ENCODE measurements at places on chromosomes 4 and X. TPM values are rescaled to one million over a fixed set of nuclear protein-coding genes. Genes with fewer than 3 reads are reported as not detected.
A peak's percentile ranks its signal among the peaks of the same experiment; 100 is the strongest.

DNA sequence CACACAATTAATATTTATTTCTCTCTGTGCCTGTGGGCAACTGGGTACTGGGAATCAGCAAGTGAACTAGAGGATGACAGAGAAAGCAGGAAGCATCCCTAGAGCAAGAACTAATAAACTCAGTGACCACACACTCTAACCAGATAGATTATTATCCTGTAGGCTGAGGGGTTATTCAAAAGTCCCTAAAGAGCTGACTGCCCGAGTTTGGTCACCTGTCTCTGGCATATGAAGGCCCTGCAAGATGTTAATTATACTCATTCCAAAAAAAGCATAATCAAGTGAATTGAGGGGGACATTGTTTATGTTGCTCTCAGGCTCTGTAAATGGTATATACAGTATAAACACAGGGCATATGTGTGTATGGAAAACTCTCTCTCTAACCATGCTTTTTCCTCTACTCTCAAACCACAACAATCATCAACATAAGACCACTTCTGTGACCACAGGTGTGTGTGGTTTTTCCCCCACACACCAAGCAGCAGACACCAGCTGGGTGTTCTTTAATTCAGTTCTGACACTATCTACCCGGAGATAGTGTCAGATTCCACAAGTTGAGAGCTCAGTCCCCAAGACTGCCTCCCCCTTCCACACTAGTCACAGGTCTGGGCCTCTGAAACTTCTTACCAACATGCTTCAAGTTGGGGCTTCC, 6.2 kb upstream of the HPSE start:
- H3K27me3 ChIP-seq, result no peaks in the 10 kb centered on the region
- H3K4me3 ChIP-seq, result no peak overlapping the region
- DNase-seq, result peak; percentile 50
- H3K4me1 ChIP-seq, result peaks cover 14% of the 10 kb centered on the region
- no peaks in the 10 kb centered on the region for H3K36me3 ChIP-seq

GRCh38 chrX:97167333-97167732, 283.6 kb downstream of the RPA4 start:
- no peak overlapping the region for H3K27ac ChIP-seq
- H3K27me3 ChIP-seq, result no peaks in the 10 kb centered on the region
- H3K4me1 ChIP-seq, result no peaks in the 10 kb centered on the region
- no peaks in the 10 kb centered on the region for H3K36me3 ChIP-seq
- H3K4me3 ChIP-seq, result no peak overlapping the region

GRCh38 chr4:147052361-147052760, 106.7 kb upstream of the TTC29 start:
- peaks cover 4% of the 10 kb centered on the region for H3K27me3 ChIP-seq
- no peak overlapping the region for H3K4me3 ChIP-seq
- no peak for DNase-seq

- H3K27me3 ChIP-seq, result no peaks in the 10 kb centered on the region
- H3K27ac ChIP-seq, result no peak overlapping the region
- DNase-seq, result no peak
- H3K4me3 ChIP-seq, result no peak overlapping the region
Observed at GRCh38 chr4:79330720-79331119, 4.9 kb upstream of the NAA11 start.

DNA sequence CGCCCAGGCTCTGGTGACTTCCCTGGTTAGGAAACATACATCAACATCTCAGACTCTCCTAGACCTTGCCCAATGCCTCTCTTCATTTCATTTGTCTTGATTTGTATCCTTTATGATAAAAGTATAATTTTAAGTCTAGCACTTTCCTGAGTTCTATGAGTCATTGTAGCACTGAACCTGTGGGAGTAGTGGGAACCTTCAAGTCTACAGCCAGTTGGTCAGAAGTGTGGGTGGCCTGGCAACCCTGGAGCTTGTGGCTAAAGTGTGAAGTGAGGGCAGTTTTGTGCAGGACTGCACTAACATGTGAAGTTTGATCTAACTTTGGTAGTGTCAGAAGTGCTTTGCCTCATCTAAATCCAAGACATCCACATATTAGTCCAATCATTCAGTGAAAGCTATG, 259.3 kb upstream of the IGFBP7 start:
- no peak overlapping the region for H3K4me3 ChIP-seq
- no peaks in the 10 kb centered on the region for H3K27me3 ChIP-seq
- no peaks in the 10 kb centered on the region for H3K36me3 ChIP-seq

DNA sequence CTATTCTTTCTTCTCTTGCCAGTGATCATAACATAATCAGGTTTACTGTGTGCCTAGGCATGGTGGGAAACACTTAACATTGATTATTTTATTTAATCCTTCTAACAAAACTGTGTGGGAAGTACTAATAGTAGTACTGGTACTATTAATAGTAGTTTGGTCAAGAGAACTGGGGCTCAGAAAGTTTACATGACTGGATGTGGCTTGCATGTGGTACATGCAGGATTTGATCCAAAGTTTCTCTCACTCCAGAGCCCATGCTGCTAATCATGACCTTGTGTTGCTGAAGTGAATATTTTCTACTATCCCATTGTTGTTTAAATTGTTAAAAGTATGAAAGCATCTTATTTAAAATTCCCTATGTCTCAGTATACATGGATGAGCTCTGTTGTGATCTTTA, 78.4 kb downstream of the TMEM164 start:
- no peak overlapping the region for H3K27ac ChIP-seq
- no peaks in the 10 kb centered on the region for H3K36me3 ChIP-seq
- no peaks in the 10 kb centered on the region for H3K27me3 ChIP-seq
- no peak overlapping the region for H3K4me3 ChIP-seq
- H3K4me1 ChIP-seq, result no peaks in the 10 kb centered on the region

The ASIC5 gene
- not detected for total RNA-seq

The MAGEB17 gene
- total RNA-seq, result not detected

The C4orf17 gene
- total RNA-seq, result not detected

The SPANXB1 gene
- total RNA-seq, result not detected

The TNIP3 gene
- 0.38 TPM for total RNA-seq

The CCDC158 gene
- not detected for total RNA-seq
